ENCODE measurements at places on chromosomes 2 and 18.
A peak's percentile ranks its signal among the peaks of the same experiment; 100 is the strongest.

DNA sequence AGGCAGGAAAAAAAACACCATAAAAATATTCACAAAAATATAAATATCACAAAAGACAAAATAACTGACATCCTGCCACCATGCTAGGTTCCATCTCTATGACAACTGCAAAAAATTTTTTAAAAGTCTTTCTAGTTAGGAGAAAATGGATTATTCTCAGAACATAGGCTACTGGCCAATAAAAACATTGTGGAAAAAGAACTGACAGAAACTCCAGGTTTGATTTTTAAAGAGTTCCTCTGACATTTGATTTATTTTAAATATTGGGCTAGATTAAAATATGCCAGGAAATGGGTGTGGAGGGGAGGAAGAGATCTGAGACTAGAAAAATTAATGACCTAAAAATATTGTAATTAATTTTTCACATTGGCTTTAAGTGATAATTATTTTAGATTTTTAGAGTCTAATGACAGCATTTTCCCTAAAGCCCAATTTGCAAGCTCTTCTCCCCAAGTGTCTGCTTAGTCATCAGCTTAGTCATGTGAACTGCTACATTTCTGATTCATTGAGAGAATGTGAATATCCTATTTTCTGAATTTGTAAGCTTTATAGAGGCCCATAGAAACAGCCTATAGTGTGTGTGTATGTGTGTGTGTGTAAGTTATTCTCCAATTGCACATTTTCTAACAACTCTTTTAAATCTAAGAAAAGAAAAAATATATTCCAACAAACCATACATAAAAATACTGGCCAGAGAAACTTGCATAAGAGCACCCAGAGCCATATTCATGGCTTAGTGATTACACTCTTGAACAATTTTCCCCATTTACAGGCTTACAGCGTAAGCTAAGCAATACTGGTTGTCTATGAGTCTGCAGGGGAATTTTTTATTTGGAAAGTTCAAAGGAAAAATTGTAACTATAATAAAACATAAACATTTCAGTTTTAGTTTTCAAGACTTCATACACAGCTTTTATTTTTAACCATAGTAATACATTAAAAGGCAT lies 48.4 kb downstream of the TMEFF2 start:
- ATAC-seq: peak; percentile 76

DNA sequence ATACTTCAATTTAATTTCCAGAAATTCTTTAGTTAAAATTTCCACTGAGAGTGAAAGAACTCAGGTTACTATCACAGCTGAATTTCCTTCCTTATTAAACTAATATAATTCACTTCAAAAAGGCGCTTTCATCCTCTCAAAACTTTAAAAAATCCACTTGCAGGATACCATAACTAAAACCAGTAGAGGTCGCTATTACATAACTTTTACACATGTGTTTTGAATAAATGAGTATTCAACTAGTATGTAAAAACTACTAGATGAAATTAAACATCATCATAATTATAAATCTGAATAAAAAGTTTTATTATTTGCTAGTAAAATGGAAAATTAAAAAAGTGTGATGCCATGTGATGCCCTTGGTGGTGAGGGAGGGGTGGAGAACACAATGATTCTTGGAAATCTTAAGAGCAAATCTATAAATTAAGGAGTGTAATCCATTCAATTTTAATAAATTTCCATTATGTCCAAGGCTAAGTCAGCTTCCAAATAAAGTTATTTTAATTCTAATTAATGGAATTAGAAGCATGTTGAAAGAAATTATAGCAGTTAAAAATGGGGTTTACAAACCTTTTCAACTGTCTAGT lies 61.4 kb downstream of the SOS1 start:
- ATAC-seq: no peak

- ATAC-seq: no peak
Observed at GRCh38 chr2:130387804-130388203, 31.9 kb downstream of the PTPN18 start.

- ATAC-seq: peak; percentile 68
Observed at GRCh38 chr2:85390941-85391669, 19.1 kb downstream of the CAPG start.

DNA sequence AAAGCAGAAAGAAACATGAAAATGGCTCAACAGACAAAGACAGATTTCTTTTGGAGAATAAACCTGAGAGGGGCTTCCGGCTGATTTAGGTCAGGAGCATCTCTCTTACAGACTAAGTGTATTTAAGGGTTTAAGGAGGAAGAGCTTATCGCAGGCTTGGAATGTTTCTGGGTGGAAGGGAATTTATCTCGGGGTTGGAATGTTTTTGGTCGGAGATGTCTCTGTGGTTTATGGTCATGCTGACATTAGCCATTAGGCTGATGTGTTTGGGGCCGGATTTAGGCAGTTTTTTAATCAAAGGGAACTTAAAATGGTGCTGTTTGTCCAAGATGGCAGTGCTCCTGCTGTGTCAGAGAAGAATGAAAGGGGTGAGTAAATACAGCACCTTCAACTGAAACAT lies 14.4 kb upstream of the PSMA8 start:
- no peak for ATAC-seq

DNA sequence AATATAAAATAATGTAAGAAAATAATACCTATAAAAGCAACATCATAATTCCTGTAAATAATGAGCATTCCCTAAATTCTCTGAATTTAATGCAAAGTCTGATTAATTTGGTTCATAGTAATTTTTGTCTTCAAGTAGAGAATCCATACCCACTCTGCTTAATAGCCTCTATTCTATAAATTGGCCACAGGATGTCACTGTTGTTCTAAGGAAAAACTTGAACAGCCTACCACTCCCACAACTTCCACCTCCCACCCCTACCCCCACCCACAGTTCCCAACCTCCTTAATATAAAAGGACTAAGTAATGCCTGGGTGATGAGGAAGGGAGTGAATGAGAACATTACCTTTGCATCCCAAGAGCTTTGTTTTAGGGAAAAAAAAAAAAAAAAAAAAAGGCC lies 27.2 kb upstream of the BBS5 start:
- no peak for ATAC-seq

- no peak for ATAC-seq
Observed at GRCh38 chr18:12154361-12154760, 60.7 kb downstream of the ANKRD62 start.

GRCh38 chr18:48624856-48625255 lies 86.0 kb downstream of the CTIF start:
- ATAC-seq: no peak

GRCh38 chr2:236871500-236872001 lies 214.1 kb upstream of the COPS8 start:
- no peak for ATAC-seq

DNA sequence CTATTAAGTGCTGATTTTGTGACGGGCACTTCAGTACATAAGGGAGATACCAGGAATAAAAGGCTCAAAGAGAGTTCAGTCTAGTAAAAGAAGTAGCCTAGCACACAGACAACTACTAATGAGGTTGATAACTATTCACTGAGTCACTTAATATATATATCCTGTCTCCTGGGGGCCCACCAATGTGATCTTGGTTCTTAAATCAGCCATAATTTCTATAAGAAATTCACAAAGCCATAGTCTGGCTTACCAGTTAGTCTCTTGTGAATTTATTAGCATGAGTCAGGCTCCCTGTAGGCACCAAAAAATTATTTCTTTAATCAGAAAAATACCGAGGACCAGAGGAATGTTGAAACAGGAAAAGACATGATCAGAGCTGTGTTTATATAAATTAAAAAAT lies 10.4 kb downstream of the KCNE4 start:
- no peak for ATAC-seq

- peak; percentile 33 for ATAC-seq
Observed at GRCh38 chr18:12726774-12727550, 24.1 kb downstream of the PSMG2 start.

DNA sequence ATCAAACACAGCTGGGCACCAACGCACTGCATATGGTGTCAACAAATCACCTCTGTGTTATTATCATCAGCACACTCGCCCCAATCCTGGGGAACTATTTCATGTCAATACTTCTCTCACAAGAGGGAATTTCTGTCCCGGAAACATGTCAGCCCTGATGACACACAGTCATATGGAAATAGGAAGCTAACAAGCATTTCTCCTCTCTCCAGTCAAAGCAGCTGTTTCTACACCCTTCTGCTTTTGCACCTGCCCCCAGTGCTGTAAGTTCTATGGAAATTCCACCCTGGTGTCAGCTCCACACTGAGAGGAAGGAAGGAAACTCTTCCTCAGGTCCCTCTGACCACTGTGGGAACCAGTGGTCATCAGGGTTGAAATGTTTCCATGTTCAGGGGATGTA lies 447.6 kb upstream of the ID2 start:
- ATAC-seq: no peak

GRCh38 chr2:40101131-40101575 lies 322.1 kb upstream of the THUMPD2 start:
- ATAC-seq: no peak

DNA sequence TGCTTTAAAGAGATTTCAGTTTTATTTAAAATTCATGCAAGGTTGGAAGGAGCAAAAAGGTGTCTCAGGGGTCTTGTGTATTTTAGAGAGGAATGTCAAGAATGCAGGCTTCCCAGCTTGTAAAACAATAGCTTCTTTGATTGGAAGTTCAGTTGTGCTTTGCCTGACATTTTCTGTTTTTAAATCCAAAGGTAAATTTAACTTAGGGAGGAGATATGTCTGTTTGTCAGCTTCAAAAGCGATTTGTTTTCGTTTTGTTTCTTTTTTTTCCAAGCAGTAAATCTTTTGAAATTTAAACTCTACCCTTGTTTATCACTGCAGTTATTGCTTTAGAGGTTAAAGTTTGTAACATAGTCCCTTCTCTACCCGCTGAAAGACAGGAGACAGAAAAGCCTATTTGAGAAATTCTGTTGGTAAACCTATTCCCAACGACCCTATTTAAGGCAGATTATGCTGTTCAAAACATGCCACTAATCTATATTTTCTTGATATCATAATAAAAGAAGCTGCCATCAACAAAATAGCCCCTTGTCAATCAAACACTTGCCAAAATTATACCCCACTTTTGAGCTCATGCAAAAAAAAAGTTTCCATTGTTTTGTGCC lies 639.6 kb downstream of the IRS1 start:
- ATAC-seq: no peak

DNA sequence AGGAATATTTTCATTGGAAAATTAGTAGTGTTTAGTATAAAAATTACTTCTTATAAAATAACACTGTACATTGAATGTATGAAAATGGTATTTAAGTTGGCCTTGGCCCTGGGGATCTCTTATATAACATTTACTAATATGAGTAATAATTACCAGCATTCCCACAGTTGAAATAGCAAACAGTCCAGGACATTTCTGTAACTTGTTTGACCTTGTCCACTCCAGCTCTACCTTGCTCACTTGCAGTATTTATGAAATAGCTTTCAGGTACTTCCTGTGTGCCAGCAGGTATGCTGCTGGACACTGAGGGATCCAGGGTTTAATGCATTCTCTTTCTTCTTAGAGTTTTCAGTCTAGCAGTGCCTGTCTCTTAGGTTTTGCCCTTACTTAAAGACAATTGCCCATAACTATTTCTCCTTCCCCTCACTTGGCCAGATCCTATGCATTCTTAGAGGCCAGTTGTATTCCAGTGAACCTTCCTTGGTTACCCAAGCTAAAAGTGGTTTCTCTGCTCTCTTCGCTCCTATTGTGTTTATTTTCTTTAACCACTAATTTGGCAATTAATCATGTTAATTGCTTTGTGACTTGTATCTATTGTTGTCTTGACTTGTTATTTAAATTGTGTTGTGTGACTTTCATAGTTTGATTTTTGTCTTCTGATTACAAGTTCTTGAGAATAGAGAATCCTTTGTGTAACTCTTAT lies 25.9 kb downstream of the BABAM2 start:
- ATAC-seq: no peak

DNA sequence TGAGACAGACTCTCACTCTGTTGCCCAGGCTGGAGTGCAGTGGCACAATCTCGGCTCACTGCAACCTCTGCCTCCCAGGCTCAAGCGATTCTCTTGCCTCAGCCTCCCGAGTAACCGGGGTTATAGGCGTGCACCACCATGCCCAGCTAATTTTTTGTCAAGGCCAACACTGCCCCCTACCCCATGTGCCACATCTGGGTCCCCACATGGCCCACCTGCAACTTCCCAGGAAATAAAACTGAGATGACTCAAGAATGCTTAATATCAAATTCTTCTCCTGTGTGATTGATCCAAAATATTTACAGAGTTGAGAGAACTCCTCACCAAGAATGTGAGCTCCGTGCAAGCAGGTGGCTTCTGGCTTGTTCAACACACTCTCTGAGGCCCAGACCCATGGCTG lies 9.1 kb downstream of the AP1S3 start:
- no peak for ATAC-seq

Data from activated CD4-positive, CD25-positive, alpha-beta regulatory T cell treated with anti-CD3 and anti-CD28 coated beads, Interleukin-2, amount 50 U/mL, for 24 hours (primary cell).